ENCODE measurements at places on chromosomes 4 and X. TPM values are rescaled to one million over a fixed set of nuclear protein-coding genes. Genes with fewer than 3 reads are reported as not detected.

The ALAS2 gene
- total RNA-seq = 6.0 TPM

- no peaks in the 10 kb centered on the region for H3K27me3 ChIP-seq
- no peak overlapping the region for H3K4me3 ChIP-seq
Observed at GRCh38 chrX:130885996-130886395, 17.0 kb downstream of the ENOX2 start.

DNA sequence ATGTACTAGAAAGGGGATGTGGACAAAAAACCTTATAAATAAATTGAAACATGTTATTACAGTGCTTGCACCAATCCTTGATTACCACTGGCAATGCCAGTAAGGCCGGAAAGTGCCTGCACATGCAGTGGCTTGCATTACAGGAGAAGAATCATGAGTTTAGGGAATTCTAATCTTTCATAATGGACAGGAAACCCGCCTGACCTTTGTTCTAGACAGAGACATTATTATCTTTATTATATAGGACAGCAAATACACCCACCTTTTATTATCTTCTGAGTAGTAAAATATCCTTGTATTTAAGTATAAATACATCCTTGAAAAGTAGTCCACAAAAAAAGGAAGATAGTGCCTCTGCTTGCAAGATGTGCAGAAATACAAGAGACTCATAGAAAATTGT, 379.9 kb upstream of the LCORL start:
- H3K27me3 ChIP-seq = no peaks in the 10 kb centered on the region
- H3K36me3 ChIP-seq = no peaks in the 10 kb centered on the region
- H3K27ac ChIP-seq = no peak overlapping the region
- DNase-seq = no peak
- H3K4me3 ChIP-seq = no peak overlapping the region

DNA sequence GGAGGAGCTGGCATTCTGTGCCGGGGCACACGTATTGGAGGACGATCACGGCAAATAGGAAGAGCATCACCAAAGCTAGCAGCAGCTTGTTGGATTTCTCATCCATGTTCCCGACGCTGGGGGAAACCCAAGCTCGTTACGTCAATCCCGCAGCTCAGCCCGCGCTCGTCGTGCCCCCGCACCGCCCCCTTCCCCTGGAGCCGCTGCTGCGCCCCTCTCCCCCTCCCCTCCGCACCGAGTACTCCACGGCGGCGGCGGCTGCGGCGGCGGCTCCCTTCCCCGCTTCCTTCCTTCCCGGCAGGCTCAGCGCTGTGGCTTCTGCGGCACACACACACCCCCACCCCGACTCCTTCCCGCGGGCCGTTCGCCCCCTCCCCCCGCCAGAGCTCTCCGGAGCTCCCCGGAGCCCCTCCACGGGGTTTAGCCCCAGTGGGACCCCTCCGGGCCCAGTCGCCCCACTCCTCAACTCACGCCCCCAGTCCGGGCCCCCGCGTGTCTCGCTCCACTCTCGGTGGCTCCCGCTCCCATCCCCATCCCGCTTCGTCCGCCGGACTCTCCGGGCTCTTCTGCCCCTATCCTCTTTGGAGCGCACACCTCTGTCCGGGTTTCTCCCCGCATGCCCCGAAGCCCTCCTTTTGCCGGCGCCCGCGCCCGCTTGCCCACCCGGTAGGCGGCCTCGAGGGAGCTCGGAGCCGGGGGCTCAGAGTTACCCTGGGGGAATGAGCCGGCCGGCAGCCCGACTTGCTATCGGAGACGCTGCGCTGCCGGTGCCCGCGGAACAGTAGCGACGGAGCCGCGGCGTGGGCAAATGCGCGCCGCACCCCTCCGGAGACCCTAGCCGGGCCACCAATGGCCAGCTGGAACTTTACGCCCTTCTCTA, 978 bp downstream of the HS6ST2 start:
- DNase-seq = no peak
- H3K36me3 ChIP-seq = no peaks in the 10 kb centered on the region
- H3K27ac ChIP-seq = peak overlapping the region; percentile 50
- peak overlapping the region; percentile 66 for H3K4me3 ChIP-seq
- no peaks in the 10 kb centered on the region for H3K27me3 ChIP-seq
- no peaks in the 10 kb centered on the region for H3K4me1 ChIP-seq

The RBM3 gene
- total RNA-seq = 51.2 TPM

The GNRHR gene
- total RNA-seq = not detected

DNA sequence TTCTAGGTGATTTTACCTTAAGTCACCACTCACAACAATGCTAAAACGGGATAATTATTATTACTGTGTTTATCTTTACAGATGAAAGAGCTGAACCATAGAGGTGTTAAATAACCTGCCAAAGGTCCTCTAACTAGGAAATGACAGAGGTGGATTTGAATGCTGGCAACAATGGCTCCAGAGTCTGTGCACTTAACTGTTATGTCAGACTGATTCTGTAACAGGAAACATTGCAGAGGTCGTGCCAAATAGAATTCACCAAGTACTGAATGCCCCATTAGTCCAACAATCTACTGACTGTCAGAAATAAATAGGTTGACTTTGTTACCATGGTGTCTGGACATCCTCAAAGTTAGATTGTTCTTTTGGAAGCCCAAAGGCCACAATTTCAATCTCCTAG, 20.9 kb upstream of the USP27X start:
- H3K36me3 ChIP-seq = no peaks in the 10 kb centered on the region
- peaks cover 5% of the 10 kb centered on the region for H3K27me3 ChIP-seq
- no peak for DNase-seq
- H3K4me3 ChIP-seq = no peak overlapping the region

GRCh38 chr4:123559955-123560871, 163.6 kb downstream of the SPRY1 start:
- H3K4me1 ChIP-seq = peaks cover 10% of the 10 kb centered on the region
- no peak for DNase-seq
- H3K36me3 ChIP-seq = no peaks in the 10 kb centered on the region
- H3K27ac ChIP-seq = no peak overlapping the region
- no peaks in the 10 kb centered on the region for H3K27me3 ChIP-seq
- H3K4me3 ChIP-seq = no peak overlapping the region

GRCh38 chr4:112938461-112939058, 110.9 kb upstream of the ANK2 start:
- no peak overlapping the region for H3K4me3 ChIP-seq
- H3K36me3 ChIP-seq = no peaks in the 10 kb centered on the region
- H3K27me3 ChIP-seq = no peaks in the 10 kb centered on the region
- H3K4me1 ChIP-seq = no peaks in the 10 kb centered on the region

The P2RY4 gene
- total RNA-seq = not detected

The TMEM154 gene
- 0.60 TPM for total RNA-seq

The POLN gene
- 3.0 TPM for total RNA-seq

The CT45A5 gene
- not detected for total RNA-seq

The CT45A3 gene
- not detected for total RNA-seq

The CCDC110 gene
- 5.8 TPM for total RNA-seq

The TRIM61 gene
- not detected for total RNA-seq

GRCh38 chrX:39445336-39445735, 644.1 kb downstream of the MID1IP1 start:
- no peak for DNase-seq
- no peak overlapping the region for H3K27ac ChIP-seq
- no peaks in the 10 kb centered on the region for H3K27me3 ChIP-seq
- H3K4me1 ChIP-seq = no peaks in the 10 kb centered on the region

GRCh38 chr4:152158225-152158624, 377.7 kb downstream of the FBXW7 start:
- H3K36me3 ChIP-seq = no peaks in the 10 kb centered on the region
- no peaks in the 10 kb centered on the region for H3K27me3 ChIP-seq
- H3K4me1 ChIP-seq = no peaks in the 10 kb centered on the region

The VEGFD gene
- 6.9 TPM for total RNA-seq

GRCh38 chr4:101141230-101141629, 206.1 kb downstream of the PPP3CA start:
- H3K27me3 ChIP-seq = no peaks in the 10 kb centered on the region
- no peak overlapping the region for H3K4me3 ChIP-seq
- peaks cover 9% of the 10 kb centered on the region for H3K4me1 ChIP-seq
- DNase-seq = no peak
- H3K36me3 ChIP-seq = no peaks in the 10 kb centered on the region
- no peak overlapping the region for H3K27ac ChIP-seq

- no peaks in the 10 kb centered on the region for H3K27me3 ChIP-seq
- H3K27ac ChIP-seq = no peak overlapping the region
Observed at GRCh38 chr4:186514271-186514950, 41.0 kb downstream of the MTNR1A start.

DNA sequence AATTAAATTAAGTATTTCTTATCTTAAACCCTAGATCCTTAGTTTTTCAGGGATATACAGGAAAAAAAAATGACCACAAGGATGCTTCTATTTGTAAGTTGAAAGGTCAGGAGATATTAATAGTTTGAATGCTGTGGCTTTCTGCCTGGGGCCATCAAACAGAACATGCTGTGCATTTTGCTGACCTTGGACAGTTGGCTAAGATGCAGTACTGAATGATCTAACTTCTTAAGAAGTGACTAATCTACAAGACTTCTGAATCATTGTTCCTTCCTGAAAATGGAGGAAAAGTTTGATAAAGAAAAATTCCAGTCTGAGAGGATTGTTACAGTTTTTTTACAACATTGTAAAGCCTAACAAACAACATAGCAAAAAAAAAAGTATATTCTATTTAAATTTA, 237.8 kb upstream of the JADE1 start:
- H3K36me3 ChIP-seq = no peaks in the 10 kb centered on the region
- DNase-seq = no peak
- no peak overlapping the region for H3K4me3 ChIP-seq

DNA sequence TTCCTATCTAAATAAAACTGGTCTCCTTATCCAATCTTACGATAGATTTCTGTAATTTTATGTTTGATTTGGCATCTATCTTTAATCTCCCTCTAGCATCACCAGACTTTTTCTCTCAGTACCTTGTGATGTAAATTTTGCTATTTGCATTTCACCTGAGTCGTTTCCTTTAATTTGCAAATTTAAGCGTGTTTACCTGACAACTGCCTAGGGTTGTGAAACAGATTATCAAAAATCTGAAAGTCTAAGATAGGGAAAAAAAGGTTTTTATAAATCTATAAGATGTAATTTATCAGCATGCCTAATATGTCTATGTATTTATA, 39.4 kb upstream of the TMPRSS11E start:
- no peak overlapping the region for H3K27ac ChIP-seq
- no peaks in the 10 kb centered on the region for H3K36me3 ChIP-seq
- H3K27me3 ChIP-seq = no peaks in the 10 kb centered on the region
- DNase-seq = no peak

The JADE3 gene
- 2.6 TPM for total RNA-seq

GRCh38 chr4:122728856-122729255, 3.6 kb upstream of the BBS12 start:
- no peaks in the 10 kb centered on the region for H3K36me3 ChIP-seq
- H3K4me1 ChIP-seq = peaks cover 6% of the 10 kb centered on the region
- H3K27ac ChIP-seq = no peak overlapping the region
- no peaks in the 10 kb centered on the region for H3K27me3 ChIP-seq
- H3K4me3 ChIP-seq = no peak overlapping the region

GRCh38 chrX:31670245-31670644, 598.4 kb upstream of the FTHL17 start:
- no peaks in the 10 kb centered on the region for H3K27me3 ChIP-seq
- no peak overlapping the region for H3K4me3 ChIP-seq
- no peak for DNase-seq
- no peaks in the 10 kb centered on the region for H3K4me1 ChIP-seq
- H3K27ac ChIP-seq = no peak overlapping the region

GRCh38 chr4:125008676-125009075, 296.1 kb upstream of the ANKRD50 start:
- no peak overlapping the region for H3K4me3 ChIP-seq
- DNase-seq = no peak
- no peaks in the 10 kb centered on the region for H3K36me3 ChIP-seq

GRCh38 chrX:43605351-43605750, 50.7 kb upstream of the MAOA start:
- DNase-seq = no peak
- H3K27ac ChIP-seq = no peak overlapping the region
- H3K4me3 ChIP-seq = no peak overlapping the region
- H3K27me3 ChIP-seq = no peaks in the 10 kb centered on the region

The CLCN3 gene
- total RNA-seq = 26.3 TPM
